ENCODE measurements at places on chromosomes 5 and 9.

- DNase-seq: no peak
Measured at GRCh38 chr5:150180241-150181026, 9.4 kb upstream of the SLC6A7 start.

DNA sequence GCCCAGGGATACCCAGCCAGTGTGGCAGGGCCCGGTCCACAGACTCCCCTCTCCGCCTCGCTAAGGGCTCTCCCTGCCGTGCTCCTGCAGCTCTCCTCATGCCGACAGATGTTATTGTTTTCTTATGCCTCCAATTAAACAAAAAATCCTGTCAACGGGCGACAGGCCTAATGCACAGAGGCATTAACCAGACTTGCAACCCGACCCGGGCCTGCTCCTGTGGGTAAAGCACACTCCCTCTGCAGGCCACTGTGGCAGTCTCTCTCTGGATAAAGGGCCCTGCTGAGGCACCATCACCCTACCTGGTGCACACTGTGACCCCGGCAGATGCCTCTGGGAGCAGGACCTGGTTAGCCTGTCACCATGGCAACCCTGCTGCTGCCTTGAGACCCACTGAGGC, 27.5 kb upstream of the HAND1 start:
- no peak for DNase-seq

GRCh38 chr5:171676286-171676944, 109.2 kb upstream of the SMIM23 start:
- DNase-seq: no peak

- no peak for DNase-seq
Measured at GRCh38 chr9:75979362-75979761, 88.9 kb downstream of the PCSK5 start.

DNA sequence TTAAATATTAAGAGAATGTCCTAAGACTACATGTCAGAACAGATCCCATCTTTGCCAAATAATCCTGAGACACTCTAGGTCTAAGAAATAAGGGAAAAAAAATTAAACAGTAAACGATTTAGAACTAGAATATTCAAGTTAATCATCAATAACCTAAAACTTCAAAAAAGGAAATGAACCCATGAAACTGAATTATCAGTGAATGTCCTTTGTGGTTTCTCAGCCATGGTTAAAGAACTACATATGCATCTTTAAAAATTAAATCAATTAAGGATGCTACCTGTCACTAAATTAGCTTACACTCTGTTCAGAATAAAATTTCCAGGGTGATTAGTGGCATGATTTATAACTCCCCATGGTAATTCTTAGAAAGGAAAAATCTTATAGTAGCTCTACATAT, 850.0 kb upstream of the C9orf72 start:
- no peak for DNase-seq

DNA sequence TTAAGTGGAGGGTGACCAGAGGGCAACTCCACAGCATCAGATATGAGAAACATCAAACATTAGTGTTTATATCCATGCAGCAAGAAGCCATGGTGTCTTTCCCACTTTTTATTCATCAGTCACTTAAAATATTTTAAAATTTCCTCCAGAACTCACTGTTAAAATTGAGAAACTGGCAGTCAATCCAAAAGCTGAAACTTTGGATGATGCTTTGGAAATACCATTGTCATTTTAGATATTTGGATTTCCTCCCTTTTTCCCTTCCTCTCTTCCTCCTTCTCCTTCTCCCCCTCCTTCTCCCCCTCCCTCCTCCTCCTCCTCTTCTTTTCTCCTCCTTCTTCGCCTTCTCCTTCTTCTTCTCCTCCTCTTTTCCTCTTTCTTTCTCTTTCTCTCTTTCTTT, 33.1 kb upstream of the NTRK2 start:
- no peak for DNase-seq

DNA sequence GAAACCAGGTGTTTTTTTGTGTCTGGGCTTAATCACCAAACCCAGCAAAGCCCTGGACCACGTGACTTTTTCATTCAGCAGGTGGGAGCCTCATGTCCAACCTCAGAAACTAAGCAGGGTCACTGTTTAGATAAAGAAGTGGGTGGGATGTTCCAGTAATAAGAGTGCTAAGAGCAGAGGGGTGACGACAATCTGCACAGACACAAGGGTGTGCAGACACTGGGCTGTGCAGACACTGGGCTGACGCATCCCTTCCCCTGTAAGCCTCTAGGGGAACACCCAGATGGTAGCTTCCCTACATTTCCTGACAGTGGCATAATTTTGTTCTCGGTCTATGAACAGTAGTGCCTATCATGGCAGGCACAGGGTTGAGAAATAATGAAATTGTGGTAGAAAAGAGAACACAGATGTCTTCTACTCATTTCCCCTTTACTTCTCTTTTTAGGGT, 85.1 kb downstream of the SAXO1 start:
- no peak for DNase-seq

GRCh38 chr9:81789721-81790120, 100.4 kb upstream of the TLE1 start:
- DNase-seq: no peak

DNA sequence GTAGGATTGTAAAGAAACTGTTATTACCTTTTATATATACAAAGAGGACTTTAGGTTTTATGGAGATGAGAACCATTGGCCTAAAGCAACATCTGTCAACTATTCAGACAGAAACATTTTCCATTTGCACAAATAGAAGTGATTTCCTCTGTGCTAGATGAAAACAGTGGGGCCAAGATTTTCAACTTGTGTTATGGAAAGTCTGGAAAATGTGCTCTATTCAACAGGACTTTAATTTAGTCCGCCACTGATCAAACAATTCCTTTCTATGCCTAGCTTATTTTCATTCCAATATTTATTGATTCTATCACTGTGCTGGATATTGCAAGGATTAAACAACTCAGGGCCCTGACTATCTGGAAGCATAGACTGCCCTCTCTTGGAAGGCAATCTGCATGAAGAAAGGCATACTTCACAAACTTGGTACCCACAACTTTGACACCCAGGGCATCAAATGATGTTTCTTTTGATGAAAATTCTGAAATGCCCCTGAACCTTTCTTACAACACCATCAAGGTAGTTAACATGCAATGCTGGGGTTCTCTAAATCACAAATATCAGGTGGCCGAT, 126.6 kb upstream of the HMHB1 start:
- no peak for DNase-seq

GRCh38 chr5:126650463-126650862, 49.7 kb downstream of the PHAX start:
- no peak for DNase-seq

GRCh38 chr9:92719028-92719647, 45.5 kb downstream of the BICD2 start:
- DNase-seq: no peak

DNA sequence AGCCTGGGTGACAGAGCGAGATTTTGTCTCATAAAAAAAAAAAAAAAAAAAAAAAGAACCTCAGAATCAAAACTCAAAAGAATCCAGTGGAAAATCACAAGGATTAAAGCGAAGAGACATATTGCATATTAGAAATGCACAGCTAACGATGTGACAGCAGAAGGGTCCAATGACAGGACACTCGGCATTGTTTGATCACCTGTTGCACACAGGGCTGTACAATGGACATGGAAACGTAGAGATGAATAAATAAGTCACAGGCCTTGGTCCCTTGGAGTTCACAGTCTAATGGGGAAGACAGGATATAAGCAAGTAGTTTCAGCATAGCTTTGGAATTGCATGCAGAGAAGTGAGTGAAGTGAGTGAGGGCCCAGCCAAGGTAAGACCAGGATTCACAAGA, 25.9 kb upstream of the PIK3R1 start:
- no peak for DNase-seq

GRCh38 chr5:111231119-111231518, 6.9 kb downstream of the CAMK4 start:
- DNase-seq: no peak

Data from NCI-H2107 (cell line).